Naive B cell (primary cell): ENCODE measurements at places on chromosomes 16 and 17.

DNA sequence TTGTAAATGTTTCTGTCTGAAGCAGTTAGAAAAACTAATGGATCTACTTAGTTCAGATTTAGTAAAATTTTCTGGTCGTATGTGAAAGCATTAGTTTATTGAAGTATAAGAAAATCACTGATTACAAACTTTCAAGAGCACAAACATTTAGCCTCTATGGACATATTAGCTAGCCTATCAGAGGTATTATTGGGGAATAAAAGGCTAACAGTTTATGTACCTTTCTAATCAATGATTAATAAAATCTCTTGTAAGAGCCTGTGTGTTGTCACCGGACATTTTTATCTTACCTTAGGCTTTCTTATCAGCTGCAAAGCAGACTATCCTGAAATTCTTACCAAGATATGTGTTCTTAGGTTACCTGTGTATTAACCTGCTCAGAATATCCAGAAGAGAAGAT lies 21.2 kb downstream of the ZPBP2 start:
- DNase-seq = no peak

GRCh38 chr17:44010966-44011647 lies 3.7 kb downstream of the TMEM101 start:
- no peak for DNase-seq

DNA sequence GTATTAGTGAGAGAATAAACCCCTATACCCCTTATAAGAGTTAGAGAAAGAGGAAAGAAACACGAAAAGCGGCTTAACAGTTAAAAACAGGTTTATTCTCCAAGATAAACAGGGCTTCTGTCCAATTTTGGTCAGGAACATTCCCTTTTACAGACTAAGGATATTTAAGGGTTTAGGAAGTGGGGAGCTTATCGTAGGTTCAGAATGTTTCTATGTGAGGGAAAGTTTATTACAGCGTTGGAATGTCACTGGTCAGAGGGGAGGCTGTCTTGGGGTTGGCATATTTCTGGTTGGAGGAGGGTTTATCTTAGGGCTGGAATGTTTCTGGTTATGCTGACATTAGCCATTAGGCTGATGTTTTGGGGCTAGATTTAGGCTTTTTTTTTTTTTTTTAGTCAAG lies 34.1 kb upstream of the WWOX start:
- no peak for DNase-seq

DNA sequence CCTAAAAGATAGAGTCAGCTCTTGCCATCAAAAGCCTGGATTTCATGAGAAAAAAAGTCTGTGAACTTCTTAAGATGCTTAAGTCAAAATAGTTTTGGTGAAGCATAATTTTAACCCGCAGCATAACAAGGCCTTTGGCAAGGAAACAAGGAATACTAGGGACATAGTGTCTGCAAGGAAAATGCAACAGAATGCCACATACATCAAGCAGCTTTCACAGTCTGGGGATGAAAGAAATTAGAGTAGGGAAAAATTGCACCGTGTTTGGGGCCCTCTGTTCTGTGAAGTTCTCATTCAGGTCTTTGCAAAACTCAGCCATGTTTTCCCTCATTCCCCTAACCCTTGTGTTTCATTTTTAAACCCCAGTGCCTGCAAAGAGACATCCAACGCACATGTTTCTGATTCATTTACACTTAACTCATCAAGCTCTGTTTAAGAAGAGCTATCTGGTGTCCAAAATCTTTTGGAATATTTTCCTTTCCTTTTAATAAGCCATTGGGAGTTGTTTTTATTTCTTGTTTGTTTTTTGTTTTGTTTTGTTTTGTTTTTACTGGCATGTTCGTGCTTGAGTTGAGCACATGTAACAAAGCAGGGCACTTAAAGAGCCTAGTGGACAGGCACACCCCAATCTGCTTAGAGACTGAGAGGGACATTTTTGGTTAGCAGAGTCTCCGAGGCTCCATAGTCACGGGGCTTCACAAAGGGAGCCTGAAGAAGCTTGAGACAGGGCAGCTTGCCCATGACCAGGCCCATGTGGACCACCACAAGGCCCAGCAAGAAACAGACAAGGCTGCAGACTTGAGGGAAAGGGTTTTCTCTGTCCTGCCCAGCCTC lies 116.5 kb downstream of the ANKFN1 start:
- no peak for DNase-seq

- DNase-seq = no peak
These were observed at the start of gene MT1A for GRCh38 chr16:56637814-56638750. Gene MT1A (plus strand): TSS chr16:56638666. CDS start chr16:56638739, 73 bp downstream.

DNA sequence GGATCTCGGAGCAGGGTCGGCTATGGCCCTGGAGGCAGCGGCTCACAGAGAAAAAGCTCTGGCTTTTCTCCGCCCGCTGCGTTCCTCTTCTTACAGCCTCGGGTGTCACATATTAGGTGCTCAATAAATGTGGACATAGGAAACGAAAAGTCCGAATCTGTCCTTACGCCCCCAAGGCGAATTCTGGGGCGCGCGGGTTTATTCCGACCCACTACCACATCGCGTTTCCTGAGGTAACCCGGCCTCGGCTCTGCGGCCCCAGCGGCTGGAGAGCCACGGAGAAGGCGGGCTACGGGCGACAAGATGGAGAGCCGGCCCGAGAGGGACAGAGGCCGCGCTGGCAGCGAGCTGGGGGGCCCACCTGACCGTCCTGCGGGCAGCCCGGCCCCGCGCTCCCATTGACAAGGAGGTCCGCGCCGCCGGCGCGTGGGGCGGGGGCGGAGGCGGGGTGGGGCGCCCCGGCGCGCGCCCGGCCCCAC lies 573 bp upstream of the GNAO1 start:
- no peak for DNase-seq

- DNase-seq = no peak
These were observed 90.5 kb upstream of the SOX9 start for GRCh38 chr17:72030067-72030899.

DNA sequence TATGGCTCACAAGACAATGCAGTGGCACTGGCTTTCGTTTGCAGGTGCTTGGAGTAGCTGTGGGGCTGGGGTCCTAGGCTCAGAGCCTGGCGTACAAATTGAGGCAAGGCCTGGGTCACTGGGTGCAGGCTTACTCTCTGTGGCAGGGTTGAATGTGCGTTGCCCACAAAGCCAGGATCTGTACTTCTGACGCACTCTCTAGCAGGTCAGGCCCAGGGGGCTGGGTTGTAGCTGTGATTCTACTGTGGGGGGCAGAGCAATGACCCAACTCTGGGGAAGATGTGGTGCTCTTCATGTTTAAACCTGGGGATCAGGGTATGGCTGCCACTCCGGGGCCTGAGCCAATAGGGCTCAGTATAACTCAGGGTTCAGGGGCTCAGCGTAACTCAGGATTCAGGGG lies 6.4 kb upstream of the PRSS21 start:
- no peak for DNase-seq

- DNase-seq = no peak
These were observed 96.1 kb downstream of the ZNF778 start for GRCh38 chr16:89313583-89313982.

GRCh38 chr16:51839727-51840462 lies 688.8 kb upstream of the SALL1 start:
- no peak for DNase-seq

GRCh38 chr16:85983064-85983463 lies 84.1 kb downstream of the IRF8 start:
- DNase-seq = no peak

- no peak for DNase-seq
These were observed 173.5 kb downstream of the C16orf95 start for GRCh38 chr16:87143661-87144121.

- no peak for DNase-seq
These were observed 216.0 kb downstream of the PMP22 start for GRCh38 chr17:15048933-15049794.

- no peak for DNase-seq
These were observed 1.9 kb downstream of the TBX2 start for GRCh38 chr17:61401389-61402072.

GRCh38 chr16:64280317-64280716 lies 841.5 kb downstream of the CDH11 start:
- no peak for DNase-seq

DNA sequence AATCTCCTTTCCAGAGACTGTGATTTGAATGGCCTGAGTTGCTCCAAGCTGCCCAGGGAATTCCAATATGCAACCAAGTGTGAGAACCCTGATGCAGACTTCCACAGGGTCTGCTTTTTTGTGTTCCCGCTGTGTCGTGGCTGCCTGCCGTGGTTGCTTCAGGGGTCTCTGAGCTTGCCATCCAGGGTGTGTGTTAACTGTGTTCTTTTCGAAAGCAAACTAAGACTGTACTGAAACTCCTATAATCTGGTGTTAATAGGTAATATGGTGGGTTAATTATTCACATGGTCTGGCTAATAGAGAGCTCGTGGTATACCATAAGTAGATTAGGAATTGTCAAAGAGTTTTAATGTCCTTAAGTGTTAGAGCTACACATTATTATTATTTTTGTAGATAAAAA lies 20.7 kb downstream of the UBN1 start:
- no peak for DNase-seq

GRCh38 chr17:28279411-28279810 lies 39.6 kb upstream of the TMEM97 start:
- DNase-seq = no peak

GRCh38 chr17:69630056-69630635 lies 215.6 kb downstream of the MAP2K6 start:
- DNase-seq = no peak

DNA sequence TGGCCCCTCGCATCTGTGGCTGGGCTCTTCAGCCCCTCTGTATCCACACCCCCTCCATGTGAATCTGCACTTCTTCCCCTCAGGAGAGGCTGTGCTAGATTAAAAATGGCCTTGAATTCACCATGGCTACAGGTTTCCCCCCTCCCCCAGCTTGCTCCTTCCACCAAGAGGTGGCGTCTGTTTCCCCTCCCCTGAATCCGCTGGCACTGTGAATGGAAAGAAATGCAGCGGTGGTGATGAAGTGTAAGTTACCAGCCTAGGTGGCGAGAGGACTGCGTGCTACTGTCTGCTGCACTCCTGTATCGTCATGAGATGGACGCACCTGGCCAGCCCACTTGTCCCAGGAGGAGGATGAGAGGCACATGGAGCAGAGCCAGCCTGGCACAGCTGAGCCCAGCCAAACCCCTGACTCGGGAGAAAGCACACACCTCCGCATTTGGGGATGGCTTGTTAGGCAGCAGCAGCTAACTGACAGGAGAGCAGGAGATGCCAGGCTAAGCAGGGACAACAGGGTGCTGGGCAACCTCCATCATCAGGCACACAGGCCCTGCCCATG lies 26.2 kb downstream of the TNFRSF13B start:
- DNase-seq = no peak

DNA sequence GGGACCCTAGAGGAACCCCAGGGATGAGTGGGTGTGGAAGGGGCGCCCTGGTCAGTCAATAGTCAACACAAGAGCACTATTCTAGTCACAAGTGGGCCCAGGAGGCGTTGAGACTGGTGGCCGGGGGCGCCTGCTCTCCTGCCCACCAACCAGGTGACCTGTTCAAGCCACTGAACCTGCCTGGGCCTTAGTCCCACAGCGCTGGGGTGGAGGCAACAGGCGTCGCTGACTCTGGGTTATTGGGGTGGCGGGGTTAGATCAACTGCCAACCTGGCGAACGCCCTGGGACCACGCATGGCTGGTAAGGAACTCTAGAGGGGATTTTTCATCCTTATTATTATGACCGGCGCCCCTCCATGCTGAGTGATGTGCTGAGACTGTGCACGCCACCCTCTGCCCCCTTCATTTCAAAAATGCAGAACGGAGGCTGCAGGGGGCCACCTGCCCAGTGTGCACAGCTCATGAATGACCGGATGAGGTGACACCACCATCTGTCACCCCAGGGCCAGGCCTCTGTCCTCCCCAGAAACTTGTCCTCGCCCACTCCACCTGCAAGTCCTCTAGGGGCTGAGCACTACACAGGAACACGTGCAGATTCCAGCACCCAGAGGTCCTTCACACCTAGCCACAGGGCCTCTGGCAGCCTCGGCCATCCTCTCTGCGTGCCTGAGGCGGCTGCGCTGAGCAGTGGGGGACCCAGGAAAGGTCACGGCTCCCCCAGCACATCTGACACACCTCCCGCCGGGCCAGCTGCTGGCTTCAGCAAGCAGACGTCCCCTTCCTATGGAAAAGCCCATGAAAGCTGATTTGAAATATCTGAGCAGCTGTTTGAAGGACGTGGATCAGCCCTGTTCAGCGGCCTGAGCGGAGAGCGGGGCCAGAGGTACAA lies 51.6 kb upstream of the DNAH17 start:
- DNase-seq = no peak

DNA sequence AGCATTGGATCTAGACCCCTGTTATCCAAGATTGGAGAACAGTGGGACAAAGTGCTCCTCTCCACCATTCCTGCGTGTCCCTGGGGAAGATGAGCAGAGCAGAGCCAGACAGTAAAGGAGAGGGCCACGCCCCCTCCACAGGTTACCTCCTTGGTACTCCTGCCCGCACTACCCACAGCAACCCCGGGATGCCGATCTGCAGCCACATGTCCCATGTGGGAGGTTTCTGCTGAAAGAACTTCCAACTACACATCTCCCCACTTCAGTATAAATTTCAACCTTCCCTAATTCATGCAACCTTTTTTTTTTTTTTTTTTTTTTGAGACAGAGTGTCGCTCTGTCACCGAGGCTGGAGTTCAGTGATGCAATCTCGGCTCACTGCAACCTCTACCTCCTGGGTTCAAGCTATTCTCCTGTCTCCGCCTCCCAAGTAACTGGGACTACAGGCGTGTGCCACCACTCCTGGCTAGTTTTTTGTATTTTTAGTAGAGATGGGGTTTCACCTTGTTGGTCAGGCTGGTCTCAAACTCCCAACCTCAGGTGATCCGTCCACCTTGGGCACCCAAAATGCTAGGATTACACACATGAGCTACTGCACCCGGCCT lies 2.3 kb downstream of the RAB37 start:
- DNase-seq = no peak

DNA sequence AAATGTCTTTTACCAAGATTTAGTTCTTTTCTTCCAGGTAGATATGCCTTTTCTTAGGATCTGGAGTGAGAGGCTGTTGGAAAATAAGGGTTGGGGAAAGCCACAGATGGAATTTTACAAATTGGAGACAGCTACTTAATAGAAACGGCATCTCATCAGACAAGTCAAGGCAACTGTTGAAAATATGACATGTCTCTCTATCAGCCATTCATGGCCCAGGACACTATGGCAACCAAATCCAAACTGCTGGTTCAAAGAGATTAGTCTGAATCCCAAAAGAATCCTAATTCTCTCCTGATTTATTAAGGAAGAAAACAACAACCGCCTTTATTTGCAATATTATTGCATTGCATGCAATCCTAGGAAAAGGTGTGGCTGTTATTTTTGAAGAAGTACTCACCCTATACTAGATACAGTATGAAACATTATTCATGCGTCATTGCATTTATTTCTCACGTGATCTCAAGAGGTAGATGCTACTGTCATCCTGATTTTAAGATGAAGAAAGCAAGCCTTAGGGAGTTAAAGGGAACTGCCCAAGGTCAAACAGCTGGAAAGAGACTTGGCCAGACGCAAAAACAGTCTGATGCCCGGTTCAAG lies 12.6 kb upstream of the CEP20 start:
- DNase-seq = no peak

GRCh38 chr16:10114409-10114808 lies 67.8 kb downstream of the GRIN2A start:
- DNase-seq = no peak
